ENCODE measurements at places on chromosomes 16 and 17. TPM values are rescaled to one million over a fixed set of nuclear protein-coding genes. Genes with fewer than 3 reads are reported as not detected.

DNA sequence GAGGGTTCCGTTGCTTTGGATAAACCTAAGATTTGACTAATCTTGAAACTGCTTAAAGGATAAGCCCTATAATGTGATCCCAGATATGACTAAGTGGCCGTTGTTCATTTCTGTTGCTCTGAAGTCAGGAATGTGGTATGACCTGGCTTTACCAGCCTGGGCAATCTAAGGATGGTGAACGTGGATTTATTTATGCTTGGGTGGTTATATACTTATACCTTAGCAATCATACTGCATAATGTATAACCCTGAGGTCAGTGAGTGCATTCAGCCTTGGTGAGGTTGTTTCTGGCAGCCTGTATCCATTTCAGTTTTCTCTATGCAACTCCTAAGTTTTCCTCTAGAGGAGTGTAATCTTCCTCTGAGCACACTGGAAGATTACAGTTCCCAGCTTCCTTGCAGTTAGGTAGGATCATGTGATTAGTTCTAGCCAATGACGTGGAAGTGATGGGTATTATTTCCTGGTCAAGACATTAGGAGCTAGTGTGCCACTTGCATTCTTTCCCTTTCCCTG, 41.9 kb downstream of the FTO start:
- no peak overlapping the region for H3K27ac ChIP-seq
- no peak for DNase-seq
- no peak overlapping the region for H3K4me3 ChIP-seq
- H3K36me3 ChIP-seq, result no peaks in the 10 kb centered on the region
- H3K4me1 ChIP-seq, result peaks cover 16% of the 10 kb centered on the region
- no peaks in the 10 kb centered on the region for H3K27me3 ChIP-seq

- no peaks in the 10 kb centered on the region for H3K27me3 ChIP-seq
- H3K4me3 ChIP-seq, result peak overlapping the region; percentile 95
- H3K36me3 ChIP-seq, result peaks cover 10% of the 10 kb centered on the region
- H3K27ac ChIP-seq, result peak overlapping the region; percentile 88
These were observed 645 bp upstream of the GFOD2 start for GRCh38 chr16:67719778-67720144.

DNA sequence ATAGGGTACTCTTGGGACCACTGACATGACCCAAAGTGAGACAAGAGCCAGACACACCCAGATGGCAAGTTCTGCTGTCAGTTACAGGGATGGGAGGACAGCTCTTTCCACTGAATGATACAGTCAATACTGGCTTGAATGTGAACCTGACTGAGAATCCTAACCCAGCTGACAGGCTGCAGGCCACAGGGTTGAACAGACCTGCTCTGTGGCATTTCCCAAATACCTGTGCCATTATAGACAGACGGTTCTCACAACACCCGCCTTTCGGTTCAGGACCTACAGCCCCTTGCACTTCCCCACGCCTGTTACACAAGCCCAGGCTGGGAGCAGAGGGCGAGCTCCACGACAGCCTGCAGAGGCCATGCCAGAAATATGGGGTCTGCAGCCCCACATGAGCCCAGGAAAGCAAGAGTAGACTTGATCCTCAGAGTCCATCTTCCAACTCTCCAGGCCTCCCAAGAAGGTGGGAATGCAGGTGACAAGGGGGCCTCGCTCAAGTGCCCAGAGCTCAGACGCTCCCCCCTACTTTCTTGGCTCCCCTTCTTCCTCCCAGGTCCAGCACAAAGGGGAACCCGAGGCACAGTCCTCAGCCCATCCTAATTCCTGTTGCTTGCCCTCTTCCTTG, 314.3 kb downstream of the SOX9 start:
- H3K27me3 ChIP-seq, result no peaks in the 10 kb centered on the region
- no peak overlapping the region for H3K4me3 ChIP-seq
- DNase-seq, result no peak
- H3K36me3 ChIP-seq, result no peaks in the 10 kb centered on the region
- H3K4me1 ChIP-seq, result no peaks in the 10 kb centered on the region
- no peak overlapping the region for H3K27ac ChIP-seq

RHBDL1 gene
- total RNA-seq, result 2.6 TPM

- H3K4me1 ChIP-seq, result no peaks in the 10 kb centered on the region
- H3K27ac ChIP-seq, result no peak overlapping the region
- H3K4me3 ChIP-seq, result no peak overlapping the region
- H3K27me3 ChIP-seq, result no peaks in the 10 kb centered on the region
- no peaks in the 10 kb centered on the region for H3K36me3 ChIP-seq
These were observed 82.4 kb upstream of the TOX3 start for GRCh38 chr16:52629296-52629695.

G6PC1 gene
- total RNA-seq, result not detected

GRCh38 chr17:80631142-80632045, 86.8 kb downstream of the RPTOR start:
- H3K36me3 ChIP-seq, result no peaks in the 10 kb centered on the region
- no peak overlapping the region for H3K4me3 ChIP-seq
- no peak overlapping the region for H3K27ac ChIP-seq
- no peaks in the 10 kb centered on the region for H3K4me1 ChIP-seq
- no peaks in the 10 kb centered on the region for H3K27me3 ChIP-seq

- no peak overlapping the region for H3K4me3 ChIP-seq
- no peak for DNase-seq
- H3K27ac ChIP-seq, result no peak overlapping the region
- H3K27me3 ChIP-seq, result no peaks in the 10 kb centered on the region
These were observed 29.1 kb downstream of the CIBAR2 start for GRCh38 chr16:85083051-85083639.

- H3K27ac ChIP-seq, result no peak overlapping the region
- no peak for DNase-seq
- H3K27me3 ChIP-seq, result no peaks in the 10 kb centered on the region
- H3K36me3 ChIP-seq, result peaks cover 57% of the 10 kb centered on the region
- H3K4me3 ChIP-seq, result no peak overlapping the region
These were observed 12.4 kb downstream of the RAB5C start for GRCh38 chr17:42142371-42142896.

DNA sequence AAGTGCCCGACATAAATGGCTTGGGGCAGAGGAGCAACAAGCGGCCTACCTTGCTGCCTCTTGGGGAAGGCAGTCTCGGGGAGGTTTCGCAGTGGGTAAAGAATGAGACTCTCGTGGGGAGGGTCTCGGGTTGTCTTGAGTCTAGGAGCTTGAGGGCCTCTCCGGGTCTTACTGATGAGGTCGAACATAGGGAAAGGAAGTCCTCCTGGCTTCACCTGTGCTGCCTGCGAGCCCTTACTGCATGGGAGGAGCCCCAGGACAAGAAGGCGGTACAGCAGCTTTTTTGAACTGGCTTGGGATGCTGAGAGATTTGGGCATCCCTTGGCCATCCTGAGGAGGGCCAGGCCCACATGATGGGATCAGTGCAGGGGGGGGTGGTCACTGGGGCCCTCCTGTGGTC, 71.4 kb downstream of the SPECC1 start:
- H3K36me3 ChIP-seq, result no peaks in the 10 kb centered on the region
- H3K27ac ChIP-seq, result no peak overlapping the region
- no peaks in the 10 kb centered on the region for H3K27me3 ChIP-seq
- peaks cover 6% of the 10 kb centered on the region for H3K4me1 ChIP-seq

DNA sequence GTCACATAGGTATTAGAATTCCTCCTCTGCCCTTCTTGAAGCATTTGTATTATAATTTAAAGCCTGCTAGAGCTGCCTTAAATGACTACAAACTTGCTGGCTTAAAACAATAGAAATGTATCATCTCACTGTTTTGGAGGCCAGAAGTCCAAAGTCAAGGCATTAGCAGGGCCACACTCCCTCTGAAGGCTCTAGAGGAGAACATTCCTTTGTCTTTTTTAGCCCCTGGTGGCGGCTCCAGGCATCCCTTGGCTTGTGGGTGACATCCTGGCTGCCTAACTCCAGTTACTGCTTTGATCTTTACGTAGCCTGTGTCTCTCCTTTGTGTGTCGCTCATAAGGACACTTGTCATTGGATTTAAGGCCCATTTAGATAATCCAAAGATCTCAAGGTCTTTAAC, 186.6 kb upstream of the SALL1 start:
- no peak overlapping the region for H3K4me3 ChIP-seq
- H3K27me3 ChIP-seq, result no peaks in the 10 kb centered on the region
- H3K27ac ChIP-seq, result no peak overlapping the region
- H3K36me3 ChIP-seq, result no peaks in the 10 kb centered on the region
- DNase-seq, result no peak

- no peaks in the 10 kb centered on the region for H3K4me1 ChIP-seq
- peaks cover 2% of the 10 kb centered on the region for H3K27me3 ChIP-seq
- no peak overlapping the region for H3K27ac ChIP-seq
- no peak for DNase-seq
These were observed 123.0 kb downstream of the CHD9NB start for GRCh38 chr16:52929478-52930400.

DNA sequence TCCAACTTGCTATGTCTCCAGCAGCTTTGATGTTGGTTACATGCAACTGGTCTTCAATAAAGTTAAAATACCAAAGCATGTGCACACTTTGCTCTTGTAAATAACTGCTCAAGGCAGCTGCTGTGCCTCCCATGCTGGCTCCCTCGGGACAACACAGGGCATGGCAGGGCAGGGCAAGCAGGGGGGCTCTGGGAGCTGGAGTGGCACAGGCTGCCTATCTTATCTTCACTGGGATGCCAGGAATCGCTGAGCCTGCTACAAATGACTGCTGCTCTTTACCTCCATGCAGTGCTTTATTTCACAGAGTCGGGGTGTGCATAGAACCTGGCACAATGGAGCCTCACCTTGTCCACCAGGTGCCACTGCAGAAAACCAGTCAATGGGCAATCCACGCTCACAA, 21.8 kb downstream of the PEMT start:
- H3K36me3 ChIP-seq, result peaks cover 1% of the 10 kb centered on the region
- no peaks in the 10 kb centered on the region for H3K4me1 ChIP-seq
- no peak overlapping the region for H3K27ac ChIP-seq
- no peak overlapping the region for H3K4me3 ChIP-seq
- no peaks in the 10 kb centered on the region for H3K27me3 ChIP-seq

DNA sequence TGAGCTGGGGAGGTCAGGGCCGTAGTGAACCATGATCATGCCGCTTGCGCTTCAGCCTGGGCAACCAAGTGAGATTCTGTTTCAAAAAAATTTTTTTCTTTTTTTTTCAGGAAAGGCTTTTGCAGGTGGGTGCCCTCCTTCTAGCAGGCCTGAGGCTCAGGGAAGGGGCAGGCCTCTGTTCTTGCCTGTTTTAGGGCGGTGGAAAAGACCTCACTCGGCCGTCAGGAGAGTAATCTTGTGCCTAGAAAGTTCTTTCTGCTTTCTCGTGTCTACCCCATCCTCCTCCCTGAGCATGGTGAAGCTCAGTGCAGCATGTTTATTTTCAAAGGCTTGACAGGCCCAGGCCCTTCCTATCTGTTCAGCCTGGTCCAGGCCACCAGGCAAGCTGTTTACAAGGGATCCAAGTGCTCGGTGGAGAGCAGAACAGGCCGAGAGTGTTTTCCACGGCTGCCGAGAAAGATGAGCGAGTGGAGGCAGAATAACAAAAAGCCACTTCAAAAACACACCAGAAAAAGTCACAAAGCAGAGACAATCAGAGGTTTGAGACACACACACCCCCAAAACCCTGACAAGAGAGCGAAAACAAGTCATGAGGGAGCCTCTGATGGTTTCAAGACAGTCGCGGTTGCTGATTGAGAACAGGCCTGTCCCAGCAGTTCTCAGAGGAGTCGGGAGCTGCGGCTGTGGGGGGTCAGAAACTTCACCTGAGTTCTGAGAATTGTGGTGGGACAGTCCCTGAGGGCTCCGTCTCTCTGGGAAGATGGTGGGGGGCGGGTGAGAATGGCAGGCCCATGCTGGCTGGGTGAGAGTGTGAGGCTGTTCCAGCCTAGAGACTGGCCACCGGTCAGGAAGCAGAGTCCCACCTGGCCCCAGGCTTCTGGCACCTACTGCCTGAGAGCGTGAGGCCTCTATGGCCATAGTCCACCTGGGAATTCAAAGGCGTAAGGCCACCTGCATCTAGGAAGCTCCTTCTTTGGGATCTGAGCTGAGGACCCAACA, 37.5 kb upstream of the CCR7 start:
- peak; percentile 84 for DNase-seq
- peaks cover 100% of the 10 kb centered on the region for H3K4me1 ChIP-seq
- no peaks in the 10 kb centered on the region for H3K27me3 ChIP-seq
- peak overlapping the region; percentile 33 for H3K4me3 ChIP-seq
- peak overlapping the region; percentile 94 for H3K27ac ChIP-seq
- H3K36me3 ChIP-seq, result no peaks in the 10 kb centered on the region

PRKCA gene
- 118 TPM for total RNA-seq

CD300LB gene
- total RNA-seq, result 0.10 TPM

MT1X gene
- 15.0 TPM for total RNA-seq

NPB gene
- total RNA-seq, result not detected

- no peaks in the 10 kb centered on the region for H3K27me3 ChIP-seq
- peak; percentile 83 for DNase-seq
- peak overlapping the region; percentile 60 for H3K27ac ChIP-seq
- peak overlapping the region; percentile 51 for H3K4me3 ChIP-seq
- no peaks in the 10 kb centered on the region for H3K4me1 ChIP-seq
These were observed 18.7 kb upstream of the ZNF689 start for GRCh38 chr16:30628628-30629540.

SLC6A2 gene
- not detected for total RNA-seq

GRCh38 chr17:44095647-44096496, 25.3 kb downstream of the G6PC3 start:
- no peaks in the 10 kb centered on the region for H3K36me3 ChIP-seq
- H3K27ac ChIP-seq, result peak overlapping the region; percentile 21
- no peaks in the 10 kb centered on the region for H3K27me3 ChIP-seq
- H3K4me1 ChIP-seq, result peaks cover 12% of the 10 kb centered on the region

KREMEN2 gene
- total RNA-seq, result 0.10 TPM

CCL16 gene
- not detected for total RNA-seq

DNA sequence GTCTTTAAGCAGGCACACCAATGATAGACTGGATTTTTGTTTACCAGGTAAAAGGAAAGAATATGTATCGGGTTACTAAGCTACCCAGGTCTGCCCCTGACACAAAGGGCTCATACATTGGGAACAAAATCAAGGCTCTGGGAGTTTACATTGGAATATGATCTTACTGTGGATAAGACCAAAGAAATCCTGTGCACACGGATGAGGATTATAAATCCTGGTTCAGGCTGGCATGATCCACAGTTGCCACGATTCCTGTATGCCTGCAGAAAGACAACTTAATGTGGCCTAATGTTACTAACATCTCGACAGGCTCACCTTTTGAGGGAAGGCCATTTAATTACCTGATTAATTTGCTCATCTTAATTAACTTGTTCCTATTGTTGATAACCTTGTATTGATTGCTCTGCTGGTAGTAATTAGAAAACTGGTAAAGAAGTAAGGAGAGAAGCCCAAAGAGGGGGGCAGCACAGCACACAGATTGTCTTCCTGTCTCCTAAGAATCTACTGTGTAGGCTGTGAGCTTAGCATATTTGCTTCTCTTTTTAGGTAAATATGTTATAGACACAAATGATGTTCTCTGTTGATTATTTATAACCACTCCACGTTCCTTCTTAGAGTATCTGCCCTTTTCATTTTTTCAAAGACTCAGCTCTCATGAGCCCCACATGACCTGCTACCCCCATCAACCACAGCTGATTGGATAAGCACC, 51.0 kb upstream of the TOX3 start:
- H3K4me1 ChIP-seq, result no peaks in the 10 kb centered on the region
- H3K36me3 ChIP-seq, result no peaks in the 10 kb centered on the region
- no peak for DNase-seq
- no peaks in the 10 kb centered on the region for H3K27me3 ChIP-seq
- no peak overlapping the region for H3K27ac ChIP-seq
- H3K4me3 ChIP-seq, result no peak overlapping the region

Data from naive thymus-derived CD4-positive, alpha-beta T cell (primary cell).